ENCODE measurements at places on chromosomes 4 and X.

- no peak for DNase-seq
Measured at GRCh38 chr4:110124711-110125110, 73.7 kb downstream of the ELOVL6 start.

DNA sequence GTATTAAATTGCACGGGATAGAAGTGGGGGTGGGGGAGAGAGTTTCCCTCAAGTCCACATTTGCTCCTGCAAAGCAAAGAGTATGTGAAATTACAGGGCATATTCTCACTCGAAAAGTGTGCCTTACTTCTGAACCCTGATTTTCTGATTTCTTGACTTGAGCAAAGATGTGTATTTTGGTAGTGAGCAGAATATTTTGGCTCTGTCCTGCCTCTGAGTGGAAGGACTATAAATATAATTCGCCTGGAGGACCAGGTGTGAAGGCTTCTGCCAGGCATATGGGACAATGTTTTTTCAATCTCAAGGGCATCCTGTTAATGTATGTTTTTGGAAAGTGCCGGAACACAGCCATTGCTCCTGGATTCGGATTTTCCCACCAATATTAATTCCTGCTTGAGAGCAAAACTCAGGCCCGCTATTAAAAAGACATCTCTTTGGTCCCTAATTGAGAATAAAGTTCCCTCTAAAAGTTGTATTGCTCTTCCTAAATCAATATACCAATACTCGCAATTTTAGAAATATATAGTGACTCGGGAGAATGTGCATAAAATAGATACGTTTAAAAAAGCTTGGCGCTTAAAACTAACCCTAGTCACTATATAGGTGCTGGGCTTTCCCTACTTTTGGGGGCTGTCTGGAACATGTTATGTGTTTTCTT lies 15.3 kb upstream of the PITX2 start:
- no peak for DNase-seq

DNA sequence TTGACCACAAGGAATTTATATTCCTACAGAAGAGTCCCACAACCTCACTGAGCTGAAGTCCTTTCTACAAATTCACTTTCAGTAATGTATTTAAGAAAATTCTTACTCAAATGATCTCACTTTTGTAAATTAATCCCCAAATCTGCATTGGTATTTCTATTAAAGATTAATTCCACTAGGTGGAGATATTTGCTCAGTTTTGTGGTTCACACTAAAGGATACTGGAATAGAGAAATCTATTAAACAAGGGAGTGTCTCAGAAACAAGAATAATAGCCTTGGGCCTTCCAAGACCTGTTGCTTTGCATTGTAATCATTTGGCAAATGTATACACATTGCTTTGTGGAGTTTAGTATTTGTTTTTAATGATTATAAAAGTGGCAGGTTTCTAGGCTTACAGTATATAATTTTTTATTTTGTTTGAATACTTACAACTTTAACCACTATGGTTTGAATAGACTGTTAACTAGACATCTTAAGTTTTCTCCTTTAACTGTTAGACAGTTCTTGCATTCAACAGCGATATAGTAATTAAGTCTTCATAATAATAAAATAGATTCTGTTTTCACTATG lies 25.9 kb downstream of the CFAP299 start:
- no peak for DNase-seq

GRCh38 chr4:128600996-128601871 lies 208.3 kb upstream of the JADE1 start:
- no peak for DNase-seq

- DNase-seq, result peak; percentile 85
Measured at GRCh38 chr4:77193511-77194102, 36.6 kb downstream of the CCNG2 start.

DNA sequence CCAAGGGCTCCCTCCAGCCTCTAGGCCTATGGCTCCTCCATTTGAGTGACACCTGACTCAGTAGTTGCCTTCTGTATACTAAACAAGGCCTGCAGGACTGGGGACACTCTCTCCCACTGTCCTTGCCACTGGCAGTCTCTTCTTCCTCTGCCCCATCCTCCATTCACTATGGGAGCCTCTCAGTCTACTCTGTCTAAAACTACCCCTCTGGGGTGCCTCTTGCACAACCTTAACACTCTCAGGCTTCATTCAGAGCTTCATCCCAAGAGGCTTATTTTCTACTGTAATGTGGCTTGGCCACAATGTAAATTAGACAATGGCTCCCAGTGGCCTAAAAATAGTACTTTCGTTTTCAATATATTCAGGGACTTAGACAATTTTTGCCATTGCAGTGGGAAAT lies 133.0 kb downstream of the ZC4H2 start:
- no peak for DNase-seq

DNA sequence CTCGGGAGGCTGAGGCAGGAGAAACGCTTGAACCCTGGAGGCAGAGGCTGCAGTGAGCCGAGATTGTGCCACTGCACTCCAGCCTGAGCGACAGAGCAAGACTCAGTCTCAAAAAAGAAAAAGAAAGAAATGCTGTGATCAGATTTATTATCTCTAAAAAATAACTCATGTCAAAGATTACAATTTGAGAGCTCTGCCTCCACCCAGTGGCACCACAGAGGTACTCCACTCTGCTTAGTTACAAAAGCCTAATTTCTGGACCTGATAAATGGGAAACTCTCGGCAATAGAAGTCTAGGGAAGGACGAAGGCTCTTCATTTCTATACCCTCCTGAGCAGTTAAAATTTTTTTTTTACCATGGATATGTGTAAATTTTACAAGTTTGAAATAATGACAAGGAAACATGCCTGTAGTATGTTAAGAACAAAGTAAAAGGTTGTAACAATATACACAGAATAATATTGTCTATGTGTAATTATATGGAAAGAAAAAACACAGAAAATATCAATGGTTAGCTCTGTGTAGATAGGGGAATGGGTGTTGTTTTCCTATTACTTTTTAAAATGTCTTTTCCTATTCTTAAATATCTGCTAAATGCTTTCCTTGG lies 149.8 kb downstream of the STIM2 start:
- peak; percentile 48 for DNase-seq

GRCh38 chr4:61335241-61335763 lies 135.2 kb downstream of the ADGRL3 start:
- DNase-seq, result no peak

DNA sequence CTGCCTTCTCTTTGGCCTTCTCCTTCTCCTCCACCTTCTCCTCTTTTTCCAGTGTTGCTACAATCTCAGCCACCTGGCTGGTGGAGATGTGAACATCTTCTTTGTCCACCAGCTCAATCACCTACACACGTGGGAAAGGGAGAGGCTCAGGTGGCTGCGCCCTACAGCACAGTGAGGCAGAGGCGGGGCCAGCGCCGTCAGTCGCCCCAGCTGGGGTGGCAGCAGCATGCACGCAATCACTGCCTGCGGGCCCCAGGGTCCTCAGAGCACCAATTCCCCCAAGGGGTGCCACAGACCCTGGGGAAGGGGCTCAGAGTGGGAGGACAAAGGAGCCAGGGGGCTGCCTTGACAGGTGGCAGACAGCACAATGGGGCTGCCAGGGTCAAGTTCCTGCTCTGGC lies 21.4 kb downstream of the FGFR3 start:
- no peak for DNase-seq

- no peak for DNase-seq
Measured at GRCh38 chrX:21725496-21725895, 32.4 kb downstream of the SMPX start.

GRCh38 chr4:30656828-30657227 lies 63.3 kb upstream of the PCDH7 start:
- no peak for DNase-seq

DNA sequence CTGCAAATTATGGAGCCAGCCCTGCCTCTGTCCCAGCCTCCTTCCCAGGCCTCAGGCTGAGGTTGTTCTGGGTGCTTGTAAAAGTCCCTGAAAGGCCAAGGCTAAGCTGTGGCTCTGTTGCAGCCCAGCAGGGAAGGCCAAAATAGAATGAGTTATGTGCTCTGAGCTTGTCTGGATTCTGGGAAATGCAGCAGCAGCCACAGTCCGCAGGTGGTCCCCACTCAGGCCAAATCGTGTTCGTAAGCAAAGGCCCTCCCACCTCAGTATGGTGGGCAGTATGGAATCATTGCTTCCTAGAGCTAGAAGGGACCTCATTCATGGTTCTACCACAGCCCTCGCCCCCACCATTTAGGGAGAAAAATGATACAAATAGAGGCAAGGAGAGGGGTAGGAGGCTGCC lies 4.7 kb upstream of the TCEAL1 start:
- no peak for DNase-seq

- DNase-seq, result no peak
Measured at GRCh38 chrX:68139791-68140190, 293.5 kb downstream of the OPHN1 start.

DNA sequence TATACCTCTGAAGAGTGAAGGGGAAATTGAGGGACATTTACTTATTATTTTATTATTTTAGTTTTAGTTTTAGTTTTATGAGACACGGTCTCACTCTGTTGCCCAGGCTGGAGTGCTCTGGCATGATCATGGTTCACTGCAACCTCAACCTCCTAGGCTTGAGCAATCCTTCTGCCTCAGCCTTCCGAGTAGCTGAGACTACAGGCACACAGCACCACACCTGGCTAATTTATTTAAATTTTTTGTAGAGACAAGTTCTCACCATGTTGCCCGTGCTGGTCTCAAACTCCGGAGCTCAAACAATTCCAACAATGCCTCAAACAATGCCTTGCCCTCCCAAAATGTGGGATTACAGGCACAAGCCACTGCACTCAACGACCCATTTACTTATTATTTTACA lies 68.4 kb upstream of the BMP2K start:
- no peak for DNase-seq

- DNase-seq, result no peak
Measured at GRCh38 chr4:163613383-163613782, 118.9 kb downstream of the TMA16 start.

- no peak for DNase-seq
Measured at GRCh38 chr4:26105815-26106699, 192.0 kb downstream of the SMIM20 start.

DNA sequence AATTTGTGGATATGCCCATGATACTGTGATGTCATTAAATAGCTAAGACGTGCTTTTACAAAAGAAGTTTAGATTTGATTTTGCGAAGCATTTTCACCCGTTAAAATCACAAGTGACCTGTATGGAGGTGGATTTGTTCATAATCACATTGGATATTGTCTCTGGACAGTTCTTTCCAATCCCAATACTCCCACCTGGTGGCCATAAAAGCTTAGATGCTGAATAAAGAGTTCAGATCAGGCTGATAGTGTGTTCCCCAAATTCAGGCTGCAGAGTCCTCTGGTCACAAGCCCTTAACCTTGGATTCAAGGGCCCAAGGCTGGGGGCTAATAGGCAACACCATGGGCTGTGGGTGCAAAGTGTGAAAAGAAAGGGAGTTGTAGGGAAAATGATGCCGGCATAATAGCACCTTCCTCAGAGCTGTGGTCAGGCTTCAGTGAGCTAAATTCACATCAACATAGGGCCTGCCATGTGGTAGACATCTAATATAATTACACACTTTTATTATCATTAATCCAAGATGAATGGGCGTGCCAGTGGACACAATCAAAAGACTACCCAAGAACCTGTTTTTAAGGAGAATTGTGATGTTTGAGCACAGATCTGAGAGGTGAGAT lies 28.1 kb downstream of the SMIM43 start:
- no peak for DNase-seq

GRCh38 chrX:44042751-44043150 lies 69.6 kb upstream of the NDP start:
- DNase-seq, result no peak

- no peak for DNase-seq
Measured at GRCh38 chrX:38220024-38220414, 652 bp downstream of the SRPX start.

DNA sequence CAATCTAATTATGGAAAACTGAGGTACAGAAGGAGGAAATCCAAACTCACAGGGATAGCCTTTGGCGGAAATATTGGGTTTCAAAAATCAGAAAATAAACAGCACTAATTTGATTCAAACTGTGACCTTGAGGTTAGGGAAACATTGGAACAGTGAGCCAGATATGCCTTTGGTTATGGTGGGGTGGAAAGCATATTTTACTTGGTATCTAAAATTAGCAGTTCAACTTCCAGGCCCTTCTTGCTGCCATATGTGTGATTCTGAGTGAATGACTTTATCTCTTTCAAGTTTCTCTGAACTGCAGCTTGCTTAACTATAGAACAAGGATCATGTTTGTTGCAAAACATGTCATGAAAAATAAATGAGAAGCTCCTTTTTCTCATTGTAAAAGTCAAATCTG lies 240.9 kb upstream of the VEGFC start:
- DNase-seq, result no peak

GRCh38 chrX:103794119-103794518 lies 17.5 kb downstream of the PLP1 start:
- no peak for DNase-seq

- DNase-seq, result no peak
Measured at GRCh38 chrX:72477781-72478181, 94.9 kb downstream of the HDAC8 start.

DNA sequence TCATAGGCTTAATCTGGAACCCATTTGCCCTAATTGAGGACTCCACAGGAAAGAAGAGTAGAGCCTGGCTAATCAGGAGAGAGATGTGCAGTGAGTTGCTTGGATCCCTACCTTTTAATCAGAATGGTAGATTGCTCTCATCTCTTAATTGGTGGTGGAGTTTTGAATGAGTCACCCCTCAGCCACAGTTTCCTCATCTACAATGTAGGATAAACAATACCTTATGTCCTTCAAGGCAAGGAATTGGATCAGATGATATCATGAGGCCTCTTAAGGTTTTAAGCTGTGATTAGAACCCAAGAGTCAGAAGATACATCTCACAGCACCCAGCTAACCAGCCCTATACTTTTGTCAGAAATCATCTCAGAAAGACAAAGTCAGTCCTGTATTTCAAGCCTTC lies 39.1 kb downstream of the PDGFRA start:
- no peak for DNase-seq

DNA sequence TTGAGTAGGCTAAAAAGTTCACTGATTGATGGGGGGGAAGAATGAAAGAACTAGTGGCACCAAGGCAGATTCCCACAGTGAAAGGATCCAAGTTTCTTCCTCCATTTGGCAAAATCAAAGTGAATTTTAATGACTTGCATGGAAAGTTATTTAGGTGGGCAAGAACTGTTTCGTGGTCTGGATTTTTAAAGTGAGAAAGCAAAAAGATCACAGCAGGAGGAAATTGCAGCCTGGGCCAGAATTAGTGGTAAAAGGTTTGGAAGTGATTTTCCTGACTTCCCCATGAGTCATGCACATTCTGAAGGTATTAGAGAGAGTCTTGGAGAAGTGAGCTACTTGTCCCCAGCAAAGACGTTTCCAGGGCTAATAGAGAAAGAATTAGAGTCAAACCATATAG lies 207.8 kb downstream of the ANTXR2 start:
- no peak for DNase-seq

- DNase-seq, result no peak
Measured at GRCh38 chrX:132651421-132652086, 162.7 kb upstream of the MBNL3 start.

- no peak for DNase-seq
Measured at GRCh38 chr4:40192114-40193015, 4.5 kb upstream of the RHOH start.

- no peak for DNase-seq
Measured at GRCh38 chr4:66178906-66179305, 508.6 kb upstream of the EPHA5 start.

DNA sequence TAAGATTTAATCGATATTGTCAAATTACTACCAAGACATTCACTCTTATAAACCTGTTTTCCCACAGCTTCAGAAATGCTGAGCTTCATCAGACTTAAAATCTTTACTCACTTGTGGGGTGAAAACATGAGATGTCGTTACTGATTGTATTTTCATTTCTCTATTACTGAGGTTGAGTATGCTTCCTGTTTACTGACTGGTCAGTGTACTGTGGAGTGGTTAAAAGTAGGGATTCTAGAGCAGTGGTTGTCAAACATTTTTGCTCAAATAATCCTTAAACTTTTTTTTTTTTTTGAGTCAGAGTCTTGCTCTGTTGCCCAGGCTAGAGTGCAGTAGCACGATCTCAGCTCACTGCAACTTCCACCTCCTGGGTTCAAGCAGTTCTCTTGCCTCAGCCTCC lies 50.3 kb downstream of the NSUN7 start:
- no peak for DNase-seq
